ENCODE measurements at places on chromosomes 1 and 21.
A peak's percentile ranks its signal among the peaks of the same experiment; 100 is the strongest.

GRCh38 chr1:167602840-167603239 lies 27.2 kb upstream of the RCSD1 start:
- DNase-seq, result no peak

DNA sequence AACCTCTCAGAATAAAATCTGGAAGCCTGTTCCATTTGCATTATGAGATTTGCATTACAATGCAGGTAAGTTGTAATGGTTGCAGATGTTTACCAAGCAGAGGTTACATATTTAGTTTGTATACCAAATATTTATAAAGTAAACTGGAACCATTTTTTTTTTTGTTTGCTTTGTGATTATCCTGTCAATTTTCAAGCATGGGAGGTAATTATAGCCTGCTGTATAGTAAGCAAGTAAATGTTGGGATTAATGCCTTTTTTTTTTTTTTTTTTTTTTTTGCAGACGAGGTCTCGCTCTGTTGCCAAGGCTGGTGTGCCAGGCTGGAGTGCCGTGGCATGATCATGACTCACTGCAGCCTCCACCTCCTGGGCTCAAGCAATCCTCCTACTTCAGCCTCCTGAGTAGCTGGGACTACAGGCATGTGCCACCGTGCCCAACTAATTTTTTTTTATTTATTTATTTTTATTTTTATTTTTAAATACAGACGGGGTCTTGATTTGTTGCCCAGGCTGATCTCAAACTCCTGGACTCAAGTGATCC lies 21.0 kb downstream of the NFYC start:
- no peak for DNase-seq

GRCh38 chr1:197590687-197591086 lies 184.6 kb downstream of the DENND1B start:
- no peak for DNase-seq

GRCh38 chr1:22731924-22732720 lies 21.5 kb downstream of the EPHB2 start:
- DNase-seq, result peak; percentile 28

GRCh38 chr21:15730484-15731242 lies 881 bp downstream of the USP25 start:
- no peak for DNase-seq

DNA sequence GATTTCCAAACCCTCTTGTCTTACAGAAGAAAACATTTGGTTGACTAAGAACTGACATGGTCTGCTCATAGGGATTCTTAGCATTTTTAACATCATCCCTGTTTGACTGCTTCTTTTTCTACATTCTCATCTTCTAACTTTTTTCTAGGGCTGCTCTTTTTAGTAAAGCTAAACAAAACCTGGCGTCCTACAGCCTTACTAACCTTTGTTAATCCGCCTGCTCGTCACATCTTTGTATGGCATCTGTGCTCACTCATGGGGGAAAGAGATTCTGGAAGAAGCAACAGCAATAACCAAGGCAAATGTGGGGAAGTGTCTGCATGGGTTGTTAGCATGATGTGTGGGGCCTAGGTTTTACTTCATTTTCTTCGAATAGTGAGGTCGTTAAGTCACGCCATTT lies 92.0 kb downstream of the KIF1B start:
- DNase-seq, result no peak

DNA sequence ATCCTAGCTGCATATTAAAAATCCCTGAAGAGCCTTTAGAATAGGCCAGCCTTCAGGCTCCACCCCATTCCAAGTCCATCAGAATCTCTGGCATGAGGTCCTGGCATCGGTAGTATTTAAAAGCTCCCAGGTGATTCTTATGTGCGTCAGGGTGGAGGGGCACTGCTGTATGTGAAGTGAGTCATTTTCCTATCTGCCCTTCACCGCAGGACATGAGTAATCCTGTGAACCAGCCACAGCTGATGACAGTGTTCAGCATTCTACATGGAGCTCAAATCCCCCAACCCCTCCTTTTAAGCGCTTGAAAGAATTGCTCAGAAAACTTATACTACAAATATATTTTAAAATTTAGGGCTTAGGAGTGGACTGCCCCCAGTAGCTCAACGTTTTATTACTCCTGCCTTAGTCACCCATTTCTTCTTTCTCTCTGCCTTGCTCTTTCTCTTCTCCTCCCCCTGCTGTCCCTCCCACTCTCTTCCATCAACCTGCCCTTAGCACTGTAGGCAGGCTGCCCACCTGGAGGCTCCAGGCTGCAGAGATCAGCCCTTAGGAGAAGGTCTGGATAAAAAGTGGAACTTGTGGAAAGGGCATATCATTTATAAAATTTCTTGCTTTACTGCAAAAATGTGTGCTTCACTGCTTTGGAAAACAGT lies 73.8 kb upstream of the ZNF281 start:
- peak; percentile 97 for DNase-seq

GRCh38 chr21:26506956-26507355 lies 66.1 kb downstream of the CYYR1 start:
- peak; percentile 83 for DNase-seq

DNA sequence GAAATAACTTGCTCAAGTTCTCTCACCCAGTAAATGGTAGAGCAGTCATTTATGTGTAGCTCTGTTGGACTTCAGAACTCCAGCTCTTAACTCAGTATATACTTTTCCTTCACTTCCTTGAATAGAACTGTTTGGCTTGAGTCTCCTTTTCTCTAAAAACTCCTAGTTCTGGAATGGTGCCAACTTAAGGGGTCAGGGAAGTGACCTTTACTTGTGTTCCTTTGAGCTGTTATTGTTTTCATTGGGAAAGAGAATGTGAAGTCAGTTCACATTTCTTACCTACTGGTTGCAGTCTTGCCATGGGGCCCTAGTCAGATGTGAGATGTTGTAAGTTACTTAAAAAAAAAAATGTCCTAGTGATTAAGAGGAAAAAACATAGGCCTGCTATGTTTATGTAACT lies 77.0 kb upstream of the MACF1 start:
- no peak for DNase-seq

GRCh38 chr1:197776351-197777105 lies 1.2 kb upstream of the DENND1B start:
- peak; percentile 70 for DNase-seq

DNA sequence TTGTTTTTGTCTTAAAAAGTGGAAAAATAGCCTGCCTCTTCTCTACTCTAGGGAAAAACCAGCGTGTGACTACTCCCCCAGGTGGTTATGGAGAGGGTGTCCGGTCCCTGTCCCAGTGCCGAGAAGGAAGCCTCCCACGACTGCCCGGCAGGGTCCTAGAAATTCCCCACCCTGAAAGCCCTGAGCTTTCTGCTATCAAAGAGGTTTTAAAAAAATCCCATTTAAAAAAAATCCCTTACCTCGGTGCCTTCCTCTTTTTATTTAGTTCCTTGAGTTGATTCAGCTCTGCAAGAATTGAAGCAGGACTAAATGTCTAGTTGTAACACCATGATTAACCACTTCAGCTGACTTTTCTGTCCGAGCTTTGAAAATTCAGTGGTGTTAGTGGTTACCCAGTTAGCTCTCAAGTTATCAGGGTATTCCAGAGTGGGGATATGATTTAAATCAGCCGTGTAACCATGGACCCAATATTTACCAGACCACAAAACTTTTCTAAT lies 35.0 kb upstream of the TDRD10 start:
- DNase-seq, result no peak

DNA sequence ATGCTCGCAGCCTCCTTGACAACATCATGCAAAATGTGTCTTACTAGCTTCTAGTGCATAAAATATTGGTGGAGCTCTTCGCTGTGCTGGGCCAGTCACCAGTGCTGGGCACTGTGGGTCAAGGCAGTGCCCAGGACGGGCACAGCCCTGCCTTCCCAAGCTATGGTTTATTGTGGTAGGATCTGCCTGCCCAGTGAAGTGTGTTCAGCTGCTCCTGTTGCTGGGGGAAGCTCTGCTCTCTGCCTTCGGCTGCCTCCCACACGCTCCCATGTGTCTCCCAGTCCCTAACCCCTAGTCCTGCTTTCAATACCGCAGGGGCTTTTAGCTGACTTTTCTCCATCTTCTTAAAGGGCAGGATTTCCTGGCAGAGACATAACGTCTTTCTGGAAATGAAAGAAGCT lies 15.7 kb downstream of the EPHX1 start:
- no peak for DNase-seq

GRCh38 chr1:202329891-202330290 lies 11.8 kb downstream of the UBE2T start:
- DNase-seq, result no peak

DNA sequence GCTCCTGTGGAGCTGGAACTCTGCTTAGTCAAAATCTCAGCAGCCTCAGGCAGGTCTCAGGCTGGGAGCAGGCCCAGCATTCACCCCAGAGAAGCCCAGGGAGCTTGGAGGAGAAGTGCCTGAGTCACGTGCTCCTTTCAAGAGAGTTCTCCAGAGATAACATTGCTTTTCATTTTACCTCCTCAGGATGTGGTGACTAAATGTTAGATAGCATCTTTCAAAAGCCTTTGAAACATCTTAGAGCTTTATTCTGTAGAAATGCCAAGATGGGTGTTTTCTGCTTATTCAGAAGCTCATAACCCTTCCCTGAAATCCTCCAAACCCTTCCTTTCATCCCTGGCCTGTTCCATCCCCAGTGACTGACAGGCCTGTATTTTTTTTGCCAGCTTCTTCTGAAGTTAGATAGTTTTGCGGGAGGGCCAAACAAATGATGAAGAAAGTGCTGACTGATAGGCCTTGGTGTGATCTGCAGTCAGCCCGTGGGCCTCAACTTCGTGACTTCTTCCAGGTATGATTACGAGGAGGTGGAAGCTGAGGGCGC lies 58.0 kb downstream of the PGM1 start:
- peak; percentile 13 for DNase-seq

- DNase-seq, result peak; percentile 47
Measured at GRCh38 chr1:74222701-74223100, 12.5 kb upstream of the TNNI3K start.

DNA sequence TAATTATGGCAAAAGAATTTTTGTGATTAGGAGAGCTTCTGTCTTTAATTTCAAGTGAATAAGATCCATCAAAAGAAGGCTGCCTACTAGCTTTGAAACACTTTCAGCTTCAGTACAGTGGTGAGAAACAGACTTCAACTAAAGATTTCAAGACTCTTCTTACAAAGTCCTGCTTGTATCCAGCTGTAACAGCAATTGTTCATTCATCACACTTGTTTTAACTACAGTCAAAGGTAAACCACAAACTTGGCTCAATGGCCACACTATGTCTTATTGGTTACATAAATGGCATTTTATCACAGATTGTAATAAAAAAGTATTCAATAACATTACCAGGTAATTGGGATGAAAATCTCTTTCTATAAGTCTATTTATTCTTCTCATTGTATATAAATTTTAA lies 59.2 kb downstream of the WARS2 start:
- no peak for DNase-seq

DNA sequence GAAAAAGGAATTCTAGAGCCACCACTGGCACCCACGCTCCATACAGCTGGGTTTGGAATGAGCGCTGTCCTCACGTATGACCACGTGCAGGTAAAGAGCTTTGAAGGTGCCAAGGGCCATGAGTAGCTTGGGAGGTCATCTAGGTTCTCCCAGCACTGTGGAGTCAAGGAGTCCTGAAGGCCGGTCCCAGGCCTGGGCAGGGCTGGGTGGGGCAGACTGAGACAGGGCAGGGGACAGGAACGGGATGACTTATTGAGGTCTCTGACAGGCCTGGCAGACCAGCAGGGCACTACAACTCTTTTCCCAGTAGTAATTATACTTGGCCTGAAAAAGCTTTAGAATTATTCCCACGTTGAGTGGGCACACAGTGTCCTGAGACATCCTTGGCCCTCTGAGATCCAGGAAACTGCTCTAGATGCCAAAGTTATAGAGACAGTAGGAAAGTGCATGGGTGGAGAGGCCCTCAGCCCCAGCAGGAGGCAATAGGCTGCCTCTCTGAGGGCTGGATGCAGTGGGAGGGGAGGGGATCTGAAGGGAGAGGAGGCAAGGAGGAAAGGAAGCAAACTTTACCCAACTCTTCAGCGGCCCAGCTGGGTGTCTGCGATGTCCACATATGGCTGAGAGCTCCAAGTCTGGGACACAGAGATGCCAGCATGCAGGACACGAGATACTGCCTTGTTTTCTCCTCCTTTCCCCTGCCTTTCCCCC lies 1.8 kb upstream of the CDA start:
- no peak for DNase-seq

GRCh38 chr1:161946071-161946987 lies 77.3 kb downstream of the OLFML2B start:
- peak; percentile 98 for DNase-seq

DNA sequence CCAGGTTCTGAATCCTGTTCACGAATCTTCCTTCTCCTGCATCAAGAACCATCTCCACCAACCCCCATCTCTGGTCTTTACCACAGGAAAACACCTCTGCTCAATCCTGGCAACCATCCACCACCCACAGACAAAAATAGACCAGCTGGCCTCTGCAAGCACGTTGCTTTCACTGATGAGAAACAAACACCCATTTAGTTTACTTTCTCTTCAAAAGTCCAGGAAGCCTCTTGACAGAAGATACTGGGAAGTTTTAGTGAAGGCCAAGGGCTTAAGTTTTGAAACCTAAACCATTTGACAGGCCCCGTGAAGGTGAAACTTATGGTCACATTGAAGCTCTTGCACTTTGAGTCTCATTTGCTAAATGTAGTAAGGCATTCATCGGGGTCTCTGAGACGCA lies 122.6 kb upstream of the PPP2R5A start:
- DNase-seq, result peak; percentile 30

DNA sequence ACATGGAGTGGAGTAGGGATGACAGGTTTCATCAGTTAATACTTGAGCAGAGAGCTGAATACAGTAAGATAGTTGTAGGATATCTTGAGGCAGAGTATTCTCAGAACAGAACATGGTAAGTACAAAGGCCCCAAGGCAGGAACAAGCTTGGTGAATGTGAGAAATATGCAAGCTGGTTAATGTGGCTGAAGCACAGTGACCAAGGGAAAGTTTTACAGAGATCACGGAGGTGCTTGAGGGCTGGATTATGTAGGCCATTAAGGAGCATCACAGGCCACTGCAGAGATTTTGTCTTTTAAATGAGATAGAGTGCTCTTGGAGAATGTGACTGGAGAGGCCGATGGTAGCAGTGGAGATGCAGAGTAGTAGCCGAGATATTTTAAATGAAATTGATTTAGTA lies 54.0 kb upstream of the BOLA1 start:
- no peak for DNase-seq

DNA sequence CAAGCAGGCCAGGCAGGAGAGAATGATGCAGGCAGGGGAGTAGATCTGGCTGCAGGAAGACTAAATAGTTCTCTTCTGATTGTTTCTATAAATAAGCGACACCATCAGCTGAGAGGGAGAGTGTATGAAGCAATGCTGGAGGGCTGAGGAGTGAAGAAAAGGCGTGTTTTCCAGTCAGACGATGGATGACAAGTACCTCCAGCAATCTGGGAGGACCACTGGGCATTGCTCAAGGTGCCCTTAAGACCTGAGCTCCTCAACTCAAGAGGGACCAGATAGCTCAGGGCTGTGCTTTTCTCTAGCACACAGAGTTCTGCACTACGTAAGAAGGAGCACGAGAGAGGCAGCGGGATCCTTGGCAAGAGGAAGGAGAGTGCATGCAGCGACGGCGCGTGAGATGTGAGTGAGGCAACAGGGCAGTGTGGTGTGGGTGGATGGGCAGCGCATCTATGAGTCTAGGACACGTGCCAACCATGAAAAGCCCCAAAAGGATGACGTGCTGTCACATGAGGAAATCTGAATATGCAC lies 36.0 kb downstream of the PABPC4 start:
- DNase-seq, result no peak

GRCh38 chr21:28152732-28153131 lies 839.9 kb downstream of the LTN1 start:
- no peak for DNase-seq

GRCh38 chr21:38186661-38187270 lies 70.0 kb upstream of the KCNJ15 start:
- DNase-seq, result no peak

All from fibroblast of skin of back (primary cell).